Activated naive CD4-positive, alpha-beta T cell treated with anti-CD3 and anti-CD28 coated beads, Interleukin-2, amount 50 U/mL, for 72 hours (primary cell): ENCODE measurements at places on chromosomes 13 and 19. TPM values are rescaled to one million over a fixed set of nuclear protein-coding genes. Genes with fewer than 3 reads are reported as not detected.

SULT2A1 gene
- total RNA-seq: not detected

ZNF382 gene
- total RNA-seq: 13.0 TPM

ZNF729 gene
- total RNA-seq: not detected

ZNF780A gene
- total RNA-seq: 17.8 TPM

DNA sequence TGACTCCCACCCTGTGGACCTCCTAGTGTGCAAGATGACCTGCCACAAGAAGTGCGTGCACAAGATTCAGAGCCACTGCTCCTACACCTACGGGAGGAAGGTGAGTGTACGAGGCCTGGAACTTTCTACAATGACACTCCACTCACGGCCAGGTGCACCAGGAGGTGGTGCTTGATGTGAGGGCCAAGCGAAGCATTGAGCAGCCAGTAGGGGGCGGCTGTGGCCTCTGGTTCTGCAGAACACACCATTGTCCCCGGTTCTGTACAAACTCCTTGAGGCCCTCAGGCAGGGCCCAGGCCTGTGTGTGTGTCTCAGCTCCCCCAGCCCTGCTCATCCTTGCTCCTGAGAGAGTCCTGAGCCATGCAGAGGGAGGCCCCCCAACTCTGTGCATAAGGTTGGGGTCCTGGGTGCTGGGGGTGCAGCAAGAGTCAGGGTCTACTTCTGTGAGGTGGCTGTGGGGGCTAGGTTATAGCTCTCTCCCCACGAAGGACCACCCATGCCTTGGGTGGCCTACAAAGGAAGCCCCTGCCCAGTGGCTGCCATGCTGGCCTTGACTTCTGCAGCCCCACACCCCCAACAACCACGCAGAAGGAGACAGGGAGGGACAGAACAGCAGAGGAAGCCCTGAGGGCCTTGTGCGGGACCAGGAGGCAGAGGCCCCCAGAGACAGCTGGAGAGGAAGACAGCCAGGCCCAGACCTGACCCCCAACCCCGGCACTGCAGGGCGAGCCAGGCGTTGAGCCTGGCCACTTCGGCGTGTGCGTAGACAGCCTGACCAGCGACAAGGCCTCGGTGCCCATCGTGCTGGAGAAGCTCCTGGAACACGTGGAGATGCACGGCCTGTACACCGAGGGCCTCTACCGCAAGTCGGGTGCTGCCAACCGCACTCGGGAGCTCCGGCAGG, 9.7 kb upstream of the USE1 start:
- DNase-seq: no peak

GRCh38 chr13:114285166-114285808, 3.9 kb downstream of the UPF3A start:
- DNase-seq: no peak

DNA sequence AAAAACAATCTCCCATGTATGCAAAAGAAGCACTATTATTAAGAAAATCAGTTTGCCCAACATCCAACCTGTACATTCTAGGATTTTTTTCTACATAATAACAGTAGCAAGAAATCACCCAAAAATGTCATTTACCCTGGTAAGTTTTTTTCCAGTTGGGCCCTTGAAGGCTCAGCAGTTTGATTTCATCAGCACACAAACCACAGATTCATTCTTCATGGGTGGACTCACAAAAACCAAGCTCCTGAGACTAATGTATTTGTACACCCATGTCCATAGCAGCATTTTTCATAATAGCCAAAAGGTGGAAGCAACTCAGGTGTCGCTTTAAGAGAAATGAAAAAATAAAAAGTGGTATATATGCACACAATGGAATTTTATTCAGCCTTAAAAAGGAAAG, 210.1 kb downstream of the TBC1D4 start:
- no peak for DNase-seq

GRCh38 chr13:102776271-102776670, 2.7 kb upstream of the TEX30 start:
- no peak for DNase-seq

DNA sequence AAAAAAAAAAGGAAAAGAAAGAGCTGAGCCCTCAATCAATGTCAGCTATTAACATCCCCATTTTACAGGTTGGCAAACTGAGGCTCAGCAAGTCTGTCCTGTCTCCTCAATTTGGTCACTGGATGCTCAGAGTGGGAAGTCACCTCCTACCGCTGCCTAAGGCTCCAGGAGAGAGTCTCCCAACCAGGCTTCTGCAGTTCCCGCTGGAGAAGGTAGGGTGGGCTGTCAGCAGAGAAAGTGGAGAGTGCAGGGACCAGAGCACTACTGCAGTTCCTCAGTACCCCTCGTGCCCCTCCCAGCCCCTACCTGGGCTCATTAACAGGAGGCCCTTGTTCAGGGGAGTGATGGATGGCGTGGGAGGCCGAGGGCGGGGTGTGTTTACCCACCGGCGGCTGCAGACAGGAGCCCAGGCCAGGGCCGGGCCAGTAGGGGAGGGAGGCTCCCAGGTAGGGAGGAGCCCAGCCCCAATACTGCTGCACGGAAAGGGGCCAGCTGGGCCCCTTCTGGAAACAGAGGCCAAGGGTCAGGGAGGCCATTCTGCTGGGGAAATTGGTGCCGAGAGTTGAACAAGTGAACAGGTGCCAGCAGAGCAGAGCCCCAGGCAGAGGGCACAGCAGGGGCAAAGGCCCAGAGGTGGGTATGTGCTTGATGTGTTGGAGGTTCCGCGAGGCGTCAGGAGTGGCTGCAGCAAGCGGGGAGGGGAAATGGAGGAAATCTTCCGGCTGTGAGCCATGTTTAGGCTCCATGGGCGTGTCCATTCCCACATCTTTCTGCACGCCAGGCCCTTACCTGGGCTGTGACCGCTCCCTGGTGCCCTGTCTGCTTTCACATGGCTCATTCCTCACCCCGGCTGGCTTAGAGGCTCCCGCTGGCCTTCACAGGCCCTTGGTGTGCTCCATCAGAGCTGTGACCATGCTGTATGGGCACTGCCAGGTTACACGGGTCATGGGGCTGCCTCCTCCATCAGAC, 7.6 kb upstream of the COMP start:
- DNase-seq: no peak

DNA sequence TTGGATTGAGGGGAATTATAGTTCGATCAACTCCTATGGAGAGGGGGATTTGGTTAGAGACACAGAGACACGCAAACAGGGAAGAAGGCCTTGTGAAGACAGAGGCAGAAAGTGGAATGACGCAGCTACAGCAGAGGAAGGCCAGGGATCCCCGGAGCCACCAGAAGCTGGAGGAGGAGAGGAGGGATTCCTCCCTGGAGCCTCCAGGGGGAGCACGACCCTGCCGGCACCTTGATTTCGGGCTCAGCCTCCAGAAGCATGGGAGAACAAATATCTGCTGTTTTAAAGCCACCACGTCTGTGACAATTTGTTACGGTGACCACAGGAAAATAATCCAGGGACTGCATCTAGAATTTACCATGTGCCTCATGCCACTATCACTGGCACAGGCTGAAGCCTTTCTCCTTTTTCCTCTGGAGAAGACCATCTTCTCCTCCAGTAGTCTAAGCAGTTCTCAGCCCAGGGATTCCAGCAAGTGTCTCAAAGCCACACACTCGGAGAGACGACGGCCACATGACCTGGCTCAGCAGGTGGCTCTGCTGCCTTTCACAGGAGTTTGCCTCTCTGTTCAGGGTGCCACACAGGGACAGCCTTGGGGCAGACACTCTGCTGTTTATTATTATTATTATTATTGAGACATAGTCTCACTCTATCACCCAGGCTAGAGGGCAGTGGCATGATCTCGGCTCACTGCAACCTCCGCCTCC, 39.9 kb upstream of the CCNE1 start:
- no peak for DNase-seq

GRCh38 chr19:2332341-2333026, 4.0 kb downstream of the SPPL2B start:
- no peak for DNase-seq

DNA sequence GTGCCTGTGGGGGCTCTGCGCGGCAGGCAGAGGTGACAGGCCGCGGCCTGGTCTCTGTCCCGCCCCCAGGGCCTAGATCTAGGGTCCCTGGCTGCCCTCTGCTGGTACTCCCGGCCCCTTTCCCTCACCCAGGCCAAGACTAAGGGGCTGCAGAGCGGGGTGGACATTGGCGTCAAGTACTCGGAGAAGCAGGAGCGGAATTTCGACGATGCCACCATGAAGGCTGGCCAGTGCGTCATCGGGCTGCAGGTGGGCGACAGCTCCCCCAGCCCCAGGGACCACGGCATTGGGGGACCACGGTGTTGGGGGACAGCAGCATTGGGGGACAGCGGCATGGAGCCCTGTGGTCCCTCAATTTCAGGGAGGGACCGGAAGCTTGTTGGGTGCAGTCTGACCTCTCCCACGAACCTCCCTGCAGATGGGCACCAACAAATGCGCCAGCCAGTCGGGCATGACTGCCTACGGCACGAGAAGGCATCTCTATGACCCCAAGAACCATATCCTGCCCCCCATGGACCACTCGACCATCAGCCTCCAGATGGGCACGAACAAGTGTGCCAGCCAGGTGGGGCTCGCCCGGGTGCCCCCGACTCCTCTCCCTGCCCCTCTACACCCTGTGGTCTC, 3.8 kb upstream of the ABCA7 start:
- no peak for DNase-seq

DNA sequence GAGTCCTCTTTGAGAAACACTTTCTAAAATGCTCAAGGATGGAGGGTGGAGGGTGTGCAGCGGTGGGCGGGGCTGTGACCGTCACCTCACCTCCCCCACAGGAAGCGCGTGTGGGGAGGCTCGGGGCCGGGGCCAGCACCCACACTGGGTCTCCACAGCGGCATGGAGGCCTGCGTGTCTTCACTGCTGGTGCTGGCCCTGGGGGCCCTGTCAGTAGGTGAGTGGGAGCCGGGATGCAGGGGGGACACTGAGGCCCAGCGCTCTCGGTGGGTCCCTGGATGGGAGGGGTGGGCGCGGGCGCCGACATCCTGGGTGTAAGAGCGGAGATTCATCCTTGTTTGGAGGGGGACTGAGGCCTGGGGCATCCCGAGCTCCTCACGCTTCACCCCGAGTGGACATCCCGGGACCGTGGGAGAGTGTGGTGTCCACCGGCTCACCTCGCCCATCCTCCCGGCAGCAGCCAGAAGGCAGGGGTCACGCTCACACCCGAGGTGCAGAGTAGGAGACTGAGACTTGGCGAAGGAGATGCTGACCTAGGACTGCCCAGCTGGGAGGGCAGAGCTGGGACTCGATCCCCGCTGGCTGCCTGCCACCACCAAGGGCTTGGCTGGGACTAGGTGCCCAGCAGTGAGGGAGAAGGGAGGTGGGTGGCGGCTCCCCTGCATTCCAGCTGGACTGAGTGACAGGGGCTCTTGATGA, at the start of gene GZMM:
Gene GZMM, plus strand, starts transcription at position 144 of the 699 bp plus-strand sequence. Its CDS starts 19 bp downstream, at position 163.
- peak; percentile 68 for DNase-seq

- no peak for DNase-seq
Observed at GRCh38 chr19:47492137-47492533, 8.1 kb upstream of the KPTN start.

GRCh38 chr13:33310245-33311038, 24.9 kb upstream of the STARD13 start:
- no peak for DNase-seq

DNA sequence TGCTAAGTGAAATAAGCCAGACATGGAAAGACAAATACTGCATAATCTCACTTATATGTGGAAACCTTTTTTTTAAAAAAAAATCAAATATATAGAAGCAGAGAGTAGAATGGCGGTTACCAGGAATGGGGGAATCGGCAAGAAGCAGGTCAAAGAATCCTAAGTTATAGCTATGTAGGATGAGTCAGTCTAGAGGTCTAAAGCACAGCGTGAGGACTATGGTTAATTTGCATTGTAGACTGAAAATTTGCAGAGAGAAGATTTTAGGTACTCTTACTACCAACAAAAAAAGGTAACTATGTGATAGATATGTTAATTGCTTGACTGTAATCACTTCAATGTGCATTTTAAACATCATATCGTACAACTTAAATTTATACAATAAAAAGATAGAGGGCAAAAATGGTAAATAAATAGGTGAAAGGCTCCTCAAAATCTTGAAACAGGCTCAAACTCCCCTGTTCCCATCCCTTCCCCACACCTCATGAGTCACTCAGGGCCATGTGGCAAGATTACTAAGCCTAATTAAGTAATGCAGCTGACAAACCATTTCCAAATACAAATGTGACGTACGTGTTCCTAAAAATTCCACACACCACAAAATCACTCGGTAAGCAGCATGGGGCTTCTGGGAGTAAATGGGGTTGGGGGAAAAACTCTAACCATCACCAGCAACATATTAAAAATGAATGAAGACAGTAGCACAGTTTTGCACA, 159.0 kb downstream of the USP12 start:
- DNase-seq: no peak

DNA sequence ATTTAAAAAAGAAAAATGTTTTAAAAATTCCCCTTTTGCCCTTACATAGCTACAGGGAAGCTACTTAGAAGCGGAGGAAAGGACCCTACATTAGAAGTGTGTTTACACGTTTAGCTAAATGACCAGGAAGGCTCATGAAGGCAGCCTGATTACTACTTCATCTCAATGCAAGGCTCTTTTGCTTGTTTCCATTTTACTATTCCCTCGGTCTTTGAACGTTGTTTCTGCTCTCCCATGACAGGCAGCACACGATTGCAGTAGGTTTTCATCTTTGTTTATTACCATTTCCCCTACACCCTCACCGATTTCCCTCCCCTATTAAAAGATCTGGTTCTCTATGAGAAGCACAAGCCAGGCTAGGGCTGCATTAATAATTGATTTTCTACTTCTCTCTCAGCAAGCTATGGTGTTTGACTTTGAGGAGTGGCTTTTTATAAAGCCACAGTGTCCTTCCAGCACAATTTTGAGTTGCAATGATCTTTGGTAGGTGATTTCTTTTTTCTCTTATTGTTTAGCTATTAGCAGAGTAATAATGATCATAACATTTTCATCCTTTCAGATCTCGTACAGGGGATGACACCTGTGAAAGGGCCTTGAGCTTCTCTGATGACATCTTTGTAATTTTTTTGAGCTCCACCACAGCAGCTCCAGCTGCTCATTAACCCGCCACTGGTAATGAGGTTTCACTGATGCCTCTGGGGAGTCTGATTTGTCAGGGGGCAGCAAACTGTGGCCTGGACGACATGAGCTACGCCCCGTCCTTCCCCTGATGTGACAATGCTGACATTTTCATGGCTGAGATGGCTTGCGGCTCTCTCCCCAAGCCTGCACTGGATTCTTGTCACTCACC, 670.3 kb downstream of the UQCRFS1 start:
- DNase-seq: no peak

DNA sequence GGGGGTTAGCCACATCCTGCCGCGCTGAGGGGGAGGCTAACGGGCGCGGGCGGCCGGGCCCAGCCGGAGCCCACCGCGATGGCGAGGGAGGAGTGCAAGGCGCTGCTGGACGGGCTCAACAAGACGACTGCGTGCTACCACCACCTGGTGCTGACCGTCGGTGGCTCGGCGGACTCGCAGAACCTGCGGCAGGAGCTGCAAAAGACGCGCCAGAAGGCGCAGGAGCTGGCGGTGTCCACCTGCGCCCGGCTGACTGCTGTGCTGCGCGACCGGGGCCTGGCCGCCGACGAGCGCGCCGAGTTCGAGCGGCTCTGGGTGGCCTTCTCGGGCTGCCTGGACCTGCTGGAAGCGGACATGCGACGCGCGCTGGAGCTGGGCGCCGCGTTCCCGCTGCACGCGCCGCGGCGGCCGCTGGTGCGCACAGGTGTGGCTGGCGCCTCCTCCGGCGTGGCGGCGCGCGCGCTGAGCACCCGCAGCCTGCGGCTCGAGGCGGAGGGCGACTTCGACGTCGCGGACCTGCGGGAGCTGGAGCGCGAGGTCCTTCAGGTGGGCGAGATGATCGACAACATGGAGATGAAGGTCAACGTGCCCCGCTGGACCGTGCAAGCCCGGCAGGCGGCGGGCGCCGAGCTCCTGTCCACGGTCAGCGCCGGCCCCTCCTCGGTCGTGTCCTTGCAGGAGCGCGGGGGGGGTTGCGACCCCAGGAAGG, 692 bp downstream of the RGS9BP start:
- peak; percentile 29 for DNase-seq
